ENCODE measurements at places on chromosomes 11 and 22.

DNA sequence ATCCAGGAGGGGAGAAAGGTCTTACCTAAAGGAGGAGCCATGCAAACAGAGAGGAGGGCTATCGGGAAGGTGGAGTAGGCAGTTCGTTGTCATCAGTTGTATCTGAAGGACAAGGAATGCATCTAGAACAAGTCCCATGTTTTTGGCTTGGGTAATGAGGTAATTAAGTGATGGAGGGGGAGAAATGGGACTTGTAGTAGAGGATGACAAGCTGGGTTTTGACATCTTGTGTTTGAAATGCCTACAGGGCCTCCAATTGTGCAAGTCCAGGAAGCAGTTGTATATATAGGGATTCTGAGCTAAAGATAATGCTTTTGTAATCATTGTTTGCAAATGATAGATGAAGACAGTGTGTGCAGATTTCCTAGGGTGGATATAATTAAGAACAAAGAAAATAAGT lies 622.8 kb downstream of the NTM start:
- DNase-seq, result no peak

- DNase-seq, result no peak
Measured at GRCh38 chr11:61352038-61352437, 9.6 kb downstream of the CYB561A3 start.

DNA sequence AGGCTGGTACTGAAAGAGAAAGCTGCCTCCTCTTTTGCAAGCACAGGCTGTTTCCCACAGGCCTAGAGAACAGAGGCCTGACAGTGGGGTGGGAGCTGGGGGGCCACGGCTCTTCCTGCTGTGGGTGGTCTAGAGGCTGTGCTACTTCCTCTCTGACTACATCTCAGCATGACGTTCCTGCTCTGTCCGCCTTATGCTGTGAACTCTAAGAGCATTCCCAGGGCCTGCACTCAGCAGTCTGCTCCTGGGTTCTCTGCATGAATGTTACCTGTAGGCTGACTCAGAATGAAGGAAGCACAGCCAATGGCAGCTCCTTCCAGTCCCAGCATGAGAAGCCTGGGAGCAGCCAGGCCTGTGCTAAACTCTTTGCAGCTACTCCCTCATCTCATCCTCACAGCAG lies 534.3 kb downstream of the NTM start:
- DNase-seq, result no peak

- no peak for DNase-seq
Measured at GRCh38 chr11:65650547-65651338, 12.0 kb downstream of the RELA start.

GRCh38 chr11:44906649-44907048 lies 44.0 kb downstream of the TP53I11 start:
- no peak for DNase-seq

- DNase-seq, result no peak
Measured at GRCh38 chr11:76237914-76238313, 31.6 kb upstream of the WNT11 start.

DNA sequence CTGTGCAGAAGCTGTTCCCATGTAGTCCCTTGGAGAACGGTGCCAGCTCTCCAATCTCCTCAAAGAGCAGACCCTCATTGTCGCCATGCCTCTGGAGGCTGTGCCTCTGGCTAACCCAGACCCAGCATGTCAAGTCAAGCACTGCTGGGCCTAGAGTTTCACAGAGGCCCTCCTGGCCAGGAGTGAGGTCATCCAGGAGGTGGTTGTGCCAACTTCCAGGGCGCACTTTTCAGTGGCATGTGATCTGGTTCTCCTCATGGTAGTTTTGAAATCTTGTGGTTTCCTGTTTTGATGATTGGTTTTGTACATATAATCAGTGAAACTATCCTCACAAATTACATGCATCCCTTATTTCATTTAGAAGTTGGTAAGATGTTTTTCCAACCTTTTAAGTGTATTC lies 78.9 kb downstream of the PPFIBP2 start:
- no peak for DNase-seq

DNA sequence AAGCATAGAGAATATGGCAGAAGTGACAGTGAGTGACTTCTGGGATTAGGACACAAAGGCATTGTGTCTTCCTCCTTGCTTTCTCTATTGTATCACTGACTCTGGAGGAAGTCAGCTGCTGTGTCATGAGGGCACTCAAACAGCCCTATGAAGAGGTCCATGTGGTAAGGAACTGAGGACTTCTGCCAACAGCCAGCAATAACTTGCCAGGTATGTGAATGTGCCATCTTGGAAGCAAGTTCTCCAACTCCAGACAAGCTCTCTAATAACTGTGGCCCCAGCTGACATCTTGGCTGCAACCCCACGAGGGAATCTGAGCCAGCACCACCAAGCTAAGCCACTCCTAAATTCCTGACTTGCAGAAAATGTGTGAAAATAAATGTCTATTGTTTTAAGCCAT lies 83.6 kb upstream of the ZBED5 start:
- DNase-seq, result no peak

GRCh38 chr11:35487532-35488078 lies 37.8 kb downstream of the PAMR1 start:
- peak; percentile 59 for DNase-seq

DNA sequence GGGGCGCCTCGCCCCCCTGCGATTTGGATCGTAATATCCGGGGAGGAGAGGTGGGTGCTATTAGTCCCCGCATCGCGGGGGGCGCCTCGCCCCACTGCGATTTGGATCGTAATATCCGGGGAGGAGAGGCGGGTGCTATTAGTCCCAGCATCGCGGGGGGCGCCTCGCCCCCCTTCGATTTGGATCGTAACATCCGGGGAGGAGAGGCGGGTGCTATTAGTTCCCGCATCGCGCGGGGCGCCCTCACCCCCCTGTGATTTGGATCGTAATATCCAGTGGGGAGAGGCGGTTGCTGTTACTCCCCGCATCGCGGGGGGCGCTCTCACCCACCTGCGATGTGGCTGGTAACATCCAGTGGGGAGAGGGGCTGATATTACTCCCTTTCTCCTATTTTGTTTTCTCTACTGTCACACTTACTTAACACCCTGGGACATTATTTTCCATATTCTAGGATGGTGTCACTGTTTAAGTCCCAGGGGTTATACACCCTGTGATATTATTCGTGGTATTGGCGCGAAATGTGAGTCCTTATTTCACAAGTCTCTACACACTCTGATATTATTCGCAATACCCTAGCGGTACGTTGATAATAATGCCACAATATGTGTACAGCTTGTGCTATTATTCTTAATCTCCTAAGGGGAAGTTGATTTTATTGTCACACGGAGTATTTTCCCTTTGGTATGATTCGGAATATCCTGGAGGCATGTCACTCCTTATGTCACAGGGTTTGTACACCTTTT lies 57.8 kb upstream of the ALDH3B2 start:
- DNase-seq, result no peak

DNA sequence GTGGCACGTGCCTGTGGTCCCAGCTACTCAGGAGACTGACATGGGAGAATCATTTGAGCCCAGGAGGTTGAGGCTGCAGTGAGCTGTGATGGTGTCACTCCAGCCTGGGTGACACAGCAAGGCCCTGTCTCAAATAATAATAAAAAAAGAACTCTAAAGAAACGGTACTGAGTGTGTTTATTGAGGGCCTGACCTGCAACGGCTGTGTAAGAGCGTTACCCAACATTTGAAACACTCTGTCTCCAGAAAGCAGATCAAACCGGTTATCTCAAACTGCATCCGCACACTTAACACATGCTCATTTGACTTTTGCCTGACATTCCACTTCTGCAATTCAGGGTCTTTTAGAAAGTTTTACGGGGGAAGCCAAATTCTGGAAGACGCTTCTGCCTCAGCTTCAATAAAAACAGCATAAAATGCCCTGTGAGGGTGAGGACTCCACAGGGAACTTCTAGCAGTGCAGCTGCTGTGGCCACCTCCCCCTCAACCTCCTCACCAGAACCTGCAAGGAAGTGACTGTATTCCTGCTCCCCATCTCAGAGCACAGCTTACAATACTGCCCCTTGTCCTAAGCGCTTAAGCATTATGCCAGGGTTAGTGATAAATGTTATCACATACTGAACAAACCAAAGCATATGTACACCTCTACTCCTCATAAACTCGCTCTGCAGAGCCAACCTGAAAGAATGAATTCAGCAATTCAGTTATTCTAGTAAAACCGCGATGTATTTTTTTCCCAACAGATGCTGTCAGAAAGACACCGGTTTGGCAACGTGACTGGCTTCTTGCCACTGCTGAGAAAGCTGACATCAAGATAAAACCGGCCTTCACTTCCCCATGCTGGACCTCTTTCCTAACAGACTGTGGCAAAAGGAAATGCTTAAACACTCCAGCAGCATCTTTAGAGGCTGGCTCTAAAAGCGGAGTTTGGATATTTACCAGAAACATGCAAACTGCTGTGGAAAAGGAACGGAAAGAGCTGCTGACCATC lies 52.2 kb downstream of the PRDM10 start:
- no peak for DNase-seq

DNA sequence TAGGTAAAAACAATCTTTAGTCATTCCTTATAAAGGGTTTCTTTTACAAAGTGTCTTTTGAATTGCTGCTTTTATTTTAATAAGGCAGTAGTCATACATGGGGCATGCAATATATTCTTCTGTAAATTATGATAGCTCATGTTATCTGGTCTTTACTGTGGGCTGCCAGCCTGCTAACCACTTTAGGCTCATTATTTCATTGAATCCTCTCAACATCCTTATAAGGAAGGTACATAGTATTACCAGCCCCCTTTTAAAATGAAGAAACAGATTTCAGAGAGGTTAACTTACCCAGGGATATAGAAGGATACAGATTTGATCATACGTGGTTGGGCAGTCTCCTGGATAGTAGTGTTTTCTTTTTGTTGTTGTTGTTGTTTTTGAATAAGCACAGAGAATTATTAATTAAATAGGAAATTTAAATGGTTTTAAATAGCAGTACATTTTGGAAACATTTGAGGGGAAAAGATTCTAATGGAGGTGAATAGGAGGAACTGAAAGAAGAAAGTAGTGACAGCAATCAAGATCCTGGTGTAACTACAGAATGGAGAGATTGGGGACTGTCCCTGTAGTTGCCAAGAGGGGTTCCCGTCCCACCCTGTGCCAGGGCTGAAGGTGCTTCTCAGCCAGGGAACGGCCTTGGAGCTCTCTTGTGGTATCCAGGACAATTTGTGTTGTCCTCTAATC lies 21.0 kb downstream of the SPECC1L start:
- DNase-seq, result no peak

DNA sequence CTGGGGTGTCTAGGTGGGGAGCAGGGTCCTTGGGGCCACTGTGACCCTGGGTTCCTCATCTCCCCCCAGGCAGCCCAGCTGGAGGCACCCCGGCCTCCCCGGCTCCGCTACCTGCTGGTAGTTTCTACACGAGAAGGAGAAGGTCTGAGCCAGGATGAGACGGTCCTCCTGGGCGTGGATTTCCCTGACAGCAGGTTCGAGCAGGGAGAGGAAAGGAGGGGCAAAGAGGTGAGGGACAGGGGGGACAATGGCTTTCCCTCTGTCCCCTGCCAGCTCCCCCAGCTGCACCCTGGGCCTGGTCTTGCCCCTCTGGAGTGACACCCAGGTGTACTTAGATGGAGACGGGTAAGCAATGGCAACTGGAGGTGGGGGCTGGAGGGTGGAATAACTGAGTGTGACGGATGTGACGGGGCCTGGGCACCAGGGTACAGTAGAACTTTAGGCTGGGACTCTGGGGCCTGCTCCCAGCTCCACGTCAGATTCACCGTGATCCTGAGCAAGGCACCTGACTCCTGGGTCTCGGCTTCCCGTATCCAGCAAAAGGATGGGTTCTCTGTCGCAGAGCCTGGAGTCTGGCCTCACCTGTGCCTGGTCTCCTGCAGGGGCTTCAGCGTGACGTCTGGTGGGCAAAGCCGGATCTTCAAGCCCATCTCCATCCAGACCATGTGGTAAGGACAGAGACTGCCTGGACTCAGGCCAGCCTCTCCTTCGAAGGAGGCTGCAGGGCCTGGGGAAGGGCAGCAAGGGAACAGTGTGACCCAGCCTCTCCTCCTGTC lies 3.6 kb downstream of the SSH3 start:
- no peak for DNase-seq

DNA sequence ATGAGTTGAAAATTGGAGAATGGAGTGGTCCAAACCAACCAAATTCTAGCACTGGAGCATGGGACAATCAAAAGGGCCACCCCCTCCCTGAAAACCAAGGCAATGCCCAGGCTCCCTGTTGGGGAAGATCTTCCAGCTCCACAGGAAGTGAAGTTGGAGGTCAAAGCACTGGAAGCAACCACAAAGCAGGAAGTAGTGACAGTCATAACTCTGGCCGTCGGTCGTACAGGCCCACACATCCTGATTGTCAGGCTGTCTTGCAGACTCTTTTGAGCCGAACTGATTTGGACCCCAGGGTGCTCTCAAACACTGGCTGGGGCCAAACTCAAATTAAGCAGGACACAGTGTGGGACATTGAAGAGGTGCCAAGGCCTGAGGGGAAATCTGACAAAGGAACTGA lies 80.5 kb upstream of the ADSL start:
- no peak for DNase-seq

DNA sequence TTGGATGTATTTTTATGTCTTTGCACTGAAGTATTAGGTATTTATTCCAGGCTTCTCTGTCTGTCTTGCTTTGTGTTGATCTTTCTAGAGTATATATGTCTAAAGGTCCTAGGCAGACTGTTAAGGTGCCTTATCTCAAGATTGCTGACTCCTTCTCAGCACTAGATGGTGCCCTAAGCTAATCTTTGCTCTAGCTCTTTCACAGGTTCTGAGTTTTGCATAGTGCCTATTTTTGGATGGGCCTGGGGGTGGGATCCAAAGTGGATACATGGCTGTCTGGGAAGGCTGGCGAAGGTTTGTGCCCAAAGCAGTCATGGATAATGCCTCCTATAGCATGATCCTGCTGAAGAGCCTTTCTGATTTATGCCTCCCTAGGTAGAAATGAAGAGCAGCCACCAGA lies 154.9 kb downstream of the TRPC6 start:
- no peak for DNase-seq

DNA sequence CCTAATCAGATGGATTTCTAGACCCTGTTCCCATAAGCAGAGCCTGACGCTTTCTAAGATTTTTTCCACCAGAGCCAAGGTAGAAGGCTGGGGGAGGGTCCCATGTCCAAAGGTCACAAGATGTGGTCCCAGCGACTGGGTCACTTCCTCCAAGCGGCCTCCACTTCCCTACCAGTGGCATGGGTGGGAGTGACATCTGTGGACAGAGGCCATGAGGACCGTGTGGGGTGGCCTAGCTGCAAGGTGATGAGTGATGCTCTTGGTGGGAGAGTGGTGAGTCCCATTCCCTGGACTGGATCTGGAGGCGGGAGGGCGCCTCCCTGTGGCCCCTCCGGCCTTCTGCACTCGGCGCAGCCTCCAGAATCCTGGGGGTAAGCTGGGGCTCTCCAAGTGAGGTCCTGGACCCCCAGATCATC lies 32.4 kb upstream of the PRR5 start:
- DNase-seq, result no peak

DNA sequence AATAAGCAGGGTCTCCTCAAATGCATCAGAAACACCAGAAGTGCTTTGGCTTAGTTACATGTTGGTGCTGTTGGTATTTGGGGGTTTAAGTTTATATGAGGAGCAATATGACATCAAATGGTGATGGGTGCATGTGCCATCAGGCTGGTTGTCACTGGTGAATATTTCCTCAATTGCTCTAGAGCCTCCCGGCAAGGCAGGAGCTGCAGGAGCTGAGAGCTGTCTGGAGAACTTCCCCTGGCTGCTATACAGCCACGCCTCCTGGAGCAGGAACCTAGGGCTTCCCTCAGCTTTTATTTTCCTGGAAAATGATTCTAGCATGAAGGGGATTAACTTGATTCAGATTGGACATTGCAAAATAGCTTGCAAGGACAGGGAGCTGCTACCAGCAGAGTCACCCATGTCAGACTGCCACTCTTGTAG lies 15.8 kb downstream of the IGLL5 start:
- no peak for DNase-seq

GRCh38 chr11:5968394-5968793 lies at the start of gene OR56A5:
OR56A5 (minus strand) TSS chr11:5968494; CDS start chr11:5968494, 0 bp downstream.
- DNase-seq, result no peak

All from NCI-H748 treated with DMSO at 0.1 percent for 48 hours (cell line).